ENCODE measurements at places on chromosomes 11 and 22.

DNA sequence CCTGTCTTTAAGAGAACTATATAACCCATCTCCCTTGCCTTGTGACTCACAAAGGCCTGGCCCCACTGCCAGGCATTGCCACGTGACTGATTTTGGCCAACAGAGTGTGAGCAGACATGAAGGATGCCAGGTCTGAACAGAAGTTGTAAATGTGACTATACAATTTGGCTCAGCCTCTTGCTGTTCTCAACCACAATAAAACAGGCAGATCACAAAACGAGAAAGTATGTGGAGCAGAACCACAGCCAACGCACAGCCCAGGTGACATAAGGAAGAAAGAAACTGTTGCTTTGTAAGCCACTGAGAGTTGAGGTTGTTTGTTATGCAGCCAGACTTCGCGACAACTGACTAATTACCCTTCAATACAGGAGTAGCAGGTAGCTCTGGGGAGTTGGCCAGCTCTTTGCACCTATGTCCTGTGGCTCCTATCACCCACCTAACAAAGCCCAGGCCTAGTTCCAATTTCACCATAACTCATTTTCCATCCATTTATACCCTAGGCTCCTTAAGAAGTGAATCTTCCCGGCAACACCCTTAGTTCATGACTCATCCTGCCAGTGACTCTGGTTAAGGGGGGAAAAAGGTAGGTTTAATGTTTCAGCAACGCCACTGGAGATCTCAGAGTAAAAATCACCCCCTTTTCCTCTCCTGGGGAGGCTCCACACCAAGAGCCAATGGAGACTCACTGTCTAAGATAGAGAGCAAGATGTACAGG is 53.7 kb downstream of the GALNT18 start:
- DNase-seq: no peak

- no peak for DNase-seq
Observed at GRCh38 chr11:105937331-105937730, 84.7 kb downstream of the MSANTD4 start.

DNA sequence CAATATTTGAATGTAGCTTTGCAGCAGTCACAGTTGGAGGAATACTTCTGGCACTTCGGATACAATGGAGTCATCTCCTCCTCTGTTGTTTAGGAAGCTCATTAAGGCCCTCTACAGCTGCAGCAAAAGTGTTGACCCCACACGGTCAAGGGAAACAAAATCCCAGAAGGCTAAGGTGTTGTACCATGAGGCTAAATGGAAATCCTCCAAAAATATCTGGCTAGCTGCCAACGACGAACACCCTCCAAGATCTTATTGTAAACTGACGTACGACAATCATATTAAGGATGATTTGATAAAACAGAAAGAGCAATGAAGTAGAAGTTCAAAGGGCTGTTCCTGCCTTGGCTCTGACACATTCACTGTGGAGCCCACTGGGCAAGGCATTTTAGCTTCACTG is 4.0 kb downstream of the POGLUT3 start:
- DNase-seq: no peak

GRCh38 chr22:40678493-40679248 is 613 bp upstream of the MCHR1 start:
- no peak for DNase-seq

- no peak for DNase-seq
Observed at GRCh38 chr11:95193541-95193940, 37.5 kb downstream of the SESN3 start.

- no peak for DNase-seq
Observed at GRCh38 chr11:13691286-13691899, 22.9 kb downstream of the FAR1 start.

DNA sequence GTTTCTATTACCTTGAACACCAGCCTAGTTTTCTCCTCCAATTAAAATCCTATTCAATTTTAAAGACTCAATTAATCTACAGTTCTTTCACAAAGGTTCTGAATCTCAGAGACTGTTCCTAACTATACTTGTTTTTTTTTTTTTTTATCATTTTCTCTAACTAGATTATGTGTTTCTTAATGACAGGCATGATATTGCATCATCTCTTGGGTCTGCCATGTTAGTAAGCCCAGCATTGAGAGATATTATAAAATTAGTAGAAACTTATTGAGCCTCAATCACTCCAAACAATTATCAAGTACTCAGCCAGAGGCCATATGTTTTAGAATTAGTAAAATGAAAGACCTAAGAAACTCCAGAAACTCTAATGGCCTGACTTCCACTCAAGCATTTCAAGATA is 28.1 kb upstream of the SLC5A12 start:
- no peak for DNase-seq

All from stimulated activated CD8-positive, alpha-beta memory T cell treated with anti-CD3 and anti-CD28 coated beads, Interleukin-15, amount 100 ng/mL, for 4 hours (primary cell).